ENCODE measurements at places on chromosomes 12 and 14. TPM values are rescaled to one million over a fixed set of nuclear protein-coding genes. Genes with fewer than 3 reads are reported as not detected.
A peak's percentile ranks its signal among the peaks of the same experiment; 100 is the strongest.

- no peak overlapping the region for H3K4me3 ChIP-seq
- no peaks in the 10 kb centered on the region for H3K36me3 ChIP-seq
- peaks cover 12% of the 10 kb centered on the region for H3K27me3 ChIP-seq
- H3K4me1 ChIP-seq, result peaks cover 8% of the 10 kb centered on the region
Observed at GRCh38 chr14:100778951-100779690, 46.8 kb upstream of the MEG3 start.

DNA sequence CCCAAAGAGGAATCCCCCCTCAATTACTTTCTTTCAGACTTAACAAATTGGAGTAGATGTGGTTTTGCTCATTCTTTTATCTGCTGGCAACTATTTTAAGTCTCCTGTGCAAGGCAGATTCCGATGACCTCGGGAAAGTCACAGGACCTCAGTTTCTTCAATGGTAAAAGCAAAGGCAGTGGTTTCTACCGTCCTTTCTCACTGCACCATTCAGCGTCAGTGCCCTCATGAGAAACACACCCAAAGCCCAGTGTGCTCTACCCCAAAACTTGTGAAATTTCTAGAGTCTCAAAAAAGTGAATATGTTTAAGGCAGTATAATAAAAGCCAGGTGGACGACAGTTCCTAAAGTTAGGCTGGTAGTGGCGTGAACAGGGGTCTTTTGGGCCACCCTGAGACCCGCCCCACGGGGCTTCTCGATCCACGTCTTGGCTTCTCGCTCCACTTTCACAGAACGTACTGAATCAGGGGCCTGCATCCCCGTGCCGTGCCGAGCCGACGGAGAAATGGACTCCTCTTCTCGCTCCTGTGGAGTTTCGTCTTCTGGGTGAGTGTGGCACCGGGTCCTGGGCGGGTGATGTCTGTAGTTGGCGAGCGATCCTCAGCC, 1.3 kb upstream of the ARHGAP5 start:
- H3K4me1 ChIP-seq, result peaks cover 27% of the 10 kb centered on the region
- peaks cover 9% of the 10 kb centered on the region for H3K36me3 ChIP-seq
- peak overlapping the region; percentile 99 for H3K4me3 ChIP-seq
- H3K27ac ChIP-seq, result peak overlapping the region; percentile 95
- peaks cover 7% of the 10 kb centered on the region for H3K27me3 ChIP-seq

The ZDHHC22 gene
- total RNA-seq, result 12.0 TPM

- peaks cover 5% of the 10 kb centered on the region for H3K36me3 ChIP-seq
- no peak for DNase-seq
- peaks cover 2% of the 10 kb centered on the region for H3K27me3 ChIP-seq
- peak overlapping the region; percentile 6 for H3K27ac ChIP-seq
Observed at GRCh38 chr12:62640910-62641448, 174.4 kb downstream of the MON2 start.

DNA sequence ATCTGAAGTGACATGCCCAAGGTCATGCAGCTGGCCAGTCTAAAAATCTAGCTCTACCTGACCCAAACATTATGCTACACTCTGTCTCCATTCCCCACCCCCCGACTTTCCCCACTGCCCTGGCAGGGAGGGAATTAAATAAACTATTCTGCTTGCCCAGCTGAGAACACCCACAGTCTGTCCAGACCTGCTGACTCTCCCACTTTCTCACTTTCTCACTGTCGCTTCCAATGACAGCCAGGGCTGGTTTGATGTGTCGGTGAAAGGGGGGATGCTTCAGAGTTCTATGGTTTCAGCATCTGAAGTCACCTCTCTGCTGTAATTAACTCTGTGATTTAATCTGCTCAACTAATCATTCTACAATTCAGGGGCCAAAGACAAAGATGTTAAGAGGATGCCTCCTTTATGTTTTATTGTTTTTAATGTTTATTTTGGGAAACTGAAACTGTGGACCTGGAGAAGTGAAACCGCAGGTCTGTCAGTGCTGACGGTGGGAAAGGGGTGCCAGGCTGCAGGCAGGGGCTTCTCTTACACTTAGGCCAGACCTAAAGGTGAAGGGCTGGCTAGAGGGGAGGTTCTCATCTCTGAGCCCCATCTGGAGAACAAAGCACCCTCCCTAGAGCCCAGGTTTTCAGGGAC, 8.1 kb upstream of the MSI1 start:
- no peaks in the 10 kb centered on the region for H3K36me3 ChIP-seq
- H3K27ac ChIP-seq, result no peak overlapping the region
- no peak overlapping the region for H3K4me3 ChIP-seq
- peaks cover 9% of the 10 kb centered on the region for H3K27me3 ChIP-seq
- no peak for DNase-seq

The CEP170B gene
- total RNA-seq, result 11.3 TPM

DNA sequence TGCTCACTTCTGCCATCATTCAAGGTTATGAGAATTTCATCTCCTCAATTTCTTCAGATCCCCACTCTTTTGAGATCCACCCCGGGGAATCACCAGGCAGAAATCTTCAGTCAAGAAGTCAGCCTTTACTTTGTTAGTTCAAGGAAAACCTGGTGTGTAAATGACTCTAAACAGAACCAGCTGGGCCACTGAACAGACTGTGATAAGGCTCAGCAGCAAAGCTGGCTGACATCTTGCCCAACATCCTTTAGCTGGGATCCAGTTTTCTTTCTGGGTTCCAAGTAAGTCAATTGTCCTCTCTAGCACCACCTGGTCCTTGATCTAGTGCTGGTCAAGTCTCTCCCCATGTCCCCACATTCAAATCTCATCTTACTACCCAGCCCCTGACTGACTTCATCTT, 11.6 kb downstream of the CLMN start:
- H3K27me3 ChIP-seq, result peaks cover 1% of the 10 kb centered on the region
- H3K36me3 ChIP-seq, result no peaks in the 10 kb centered on the region
- H3K4me1 ChIP-seq, result peaks cover 5% of the 10 kb centered on the region
- no peak overlapping the region for H3K27ac ChIP-seq

The GLT1D1 gene
- 0.44 TPM for total RNA-seq

The ASIC1 gene
- 1.9 TPM for total RNA-seq

DNA sequence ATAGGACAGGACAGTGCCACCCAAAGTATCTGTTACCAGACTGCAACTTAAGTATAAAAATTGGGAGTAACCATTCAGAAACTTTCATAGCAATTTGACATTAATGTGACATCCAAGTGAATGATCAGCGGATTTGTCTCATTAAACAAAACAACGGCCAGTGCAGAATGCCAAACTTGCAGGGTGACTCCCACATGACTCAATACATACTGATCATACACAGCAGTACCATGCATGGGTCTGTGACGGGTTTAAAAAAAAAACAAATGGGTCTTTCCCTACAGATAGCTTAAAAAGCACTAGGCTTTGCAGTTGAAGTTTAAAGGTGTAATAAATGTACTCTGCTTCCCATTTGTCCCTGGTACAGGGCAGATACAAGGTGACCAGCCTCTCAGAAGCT, 116.6 kb downstream of the SLC35F4 start:
- H3K27ac ChIP-seq, result no peak overlapping the region
- no peaks in the 10 kb centered on the region for H3K36me3 ChIP-seq
- H3K4me3 ChIP-seq, result no peak overlapping the region
- peaks cover 6% of the 10 kb centered on the region for H3K4me1 ChIP-seq
- peaks cover 2% of the 10 kb centered on the region for H3K27me3 ChIP-seq

GRCh38 chr14:92520102-92521057, 6.8 kb downstream of the RIN3 start:
- H3K36me3 ChIP-seq, result peaks cover 11% of the 10 kb centered on the region
- H3K27me3 ChIP-seq, result peaks cover 5% of the 10 kb centered on the region

GRCh38 chr14:74575507-74575906, 36.5 kb downstream of the LTBP2 start:
- H3K36me3 ChIP-seq, result no peaks in the 10 kb centered on the region
- peaks cover 2% of the 10 kb centered on the region for H3K4me1 ChIP-seq
- H3K27ac ChIP-seq, result no peak overlapping the region

The KRT82 gene
- total RNA-seq, result not detected

GRCh38 chr14:96243785-96244184, 12.2 kb upstream of the BDKRB1 start:
- H3K27me3 ChIP-seq, result no peaks in the 10 kb centered on the region
- H3K4me3 ChIP-seq, result no peak overlapping the region
- H3K36me3 ChIP-seq, result no peaks in the 10 kb centered on the region
- H3K27ac ChIP-seq, result no peak overlapping the region
- no peak for DNase-seq

GRCh38 chr12:71169286-71169685, 11.5 kb upstream of the TSPAN8 start:
- peaks cover 3% of the 10 kb centered on the region for H3K4me1 ChIP-seq
- peaks cover 3% of the 10 kb centered on the region for H3K27me3 ChIP-seq
- no peak overlapping the region for H3K4me3 ChIP-seq
- no peak overlapping the region for H3K27ac ChIP-seq

DNA sequence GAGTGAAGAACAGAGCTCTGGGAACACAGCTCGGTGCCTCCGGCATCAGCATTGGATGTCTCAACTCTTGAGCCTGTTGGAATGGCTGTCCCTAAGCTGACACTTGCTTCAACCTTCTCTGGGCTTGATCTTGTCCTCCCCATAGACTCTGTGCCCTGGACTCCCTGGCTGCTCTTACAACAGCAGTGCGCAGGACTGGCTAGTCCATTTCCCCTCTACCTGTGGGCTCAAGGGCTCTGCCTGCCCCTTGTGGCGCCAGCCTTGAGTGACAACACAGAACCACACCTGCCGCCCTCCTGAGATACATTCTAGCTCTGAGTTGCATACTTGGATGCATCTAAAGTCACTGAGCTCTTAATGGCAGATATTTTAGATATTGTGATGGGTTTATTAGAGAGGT, 6.2 kb downstream of the CRADD start:
- peaks cover 1% of the 10 kb centered on the region for H3K27me3 ChIP-seq
- peaks cover 3% of the 10 kb centered on the region for H3K36me3 ChIP-seq
- no peak for DNase-seq
- H3K4me1 ChIP-seq, result peaks cover 10% of the 10 kb centered on the region

DNA sequence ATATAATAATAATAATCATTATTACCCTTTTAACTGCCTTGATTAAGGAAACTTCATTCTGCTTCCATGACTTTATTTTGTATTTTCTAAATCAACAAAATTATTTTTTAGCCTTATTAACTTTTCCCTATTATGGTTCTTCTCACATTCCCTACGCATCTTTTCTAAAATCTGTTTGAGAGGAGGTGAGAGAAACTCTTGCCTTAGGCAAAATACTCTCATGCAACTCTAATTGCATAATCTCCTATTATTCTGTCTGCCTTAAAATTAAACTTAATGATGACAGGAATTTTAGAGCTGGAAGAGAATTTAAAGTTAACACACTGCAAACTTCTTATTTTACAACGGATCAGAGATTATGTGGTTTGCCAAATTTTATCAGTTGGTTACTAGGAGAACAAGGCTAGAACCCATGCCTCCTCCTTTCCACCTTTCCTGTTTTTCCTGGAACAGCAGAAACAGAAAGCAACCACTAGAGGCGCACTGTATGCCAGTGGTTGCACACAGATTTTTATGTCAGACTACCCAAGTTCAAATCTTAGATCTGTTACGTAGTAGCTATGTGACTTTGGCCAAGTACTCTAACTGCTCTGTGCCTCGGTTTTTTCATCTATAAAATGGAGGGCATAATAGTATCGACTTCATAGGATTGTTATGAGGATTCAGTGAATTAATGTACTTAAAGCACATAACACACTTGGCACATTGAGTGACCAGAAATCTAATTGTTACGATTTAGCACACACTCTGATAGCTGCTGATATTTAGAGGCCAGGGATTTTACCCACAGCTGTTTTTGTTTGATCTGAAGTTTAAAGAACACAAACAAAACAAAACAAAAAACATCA, 4.3 kb upstream of the BRMS1L start:
- DNase-seq, result peak; percentile 36
- H3K36me3 ChIP-seq, result peaks cover 4% of the 10 kb centered on the region
- H3K4me3 ChIP-seq, result no peak overlapping the region

GRCh38 chr12:111129149-111129767, 208.9 kb upstream of the MYL2 start:
- peaks cover 9% of the 10 kb centered on the region for H3K36me3 ChIP-seq
- no peak for DNase-seq
- peaks cover 2% of the 10 kb centered on the region for H3K27me3 ChIP-seq
- H3K27ac ChIP-seq, result no peak overlapping the region
- no peak overlapping the region for H3K4me3 ChIP-seq
- peaks cover 2% of the 10 kb centered on the region for H3K4me1 ChIP-seq

The IL22 gene
- total RNA-seq, result not detected

- H3K4me1 ChIP-seq, result peaks cover 52% of the 10 kb centered on the region
- peaks cover 4% of the 10 kb centered on the region for H3K36me3 ChIP-seq
- H3K27ac ChIP-seq, result no peak overlapping the region
- no peak for DNase-seq
- no peak overlapping the region for H3K4me3 ChIP-seq
- H3K27me3 ChIP-seq, result peaks cover 3% of the 10 kb centered on the region
Observed at GRCh38 chr14:63435838-63436237, 107.3 kb downstream of the PPP2R5E start.

DNA sequence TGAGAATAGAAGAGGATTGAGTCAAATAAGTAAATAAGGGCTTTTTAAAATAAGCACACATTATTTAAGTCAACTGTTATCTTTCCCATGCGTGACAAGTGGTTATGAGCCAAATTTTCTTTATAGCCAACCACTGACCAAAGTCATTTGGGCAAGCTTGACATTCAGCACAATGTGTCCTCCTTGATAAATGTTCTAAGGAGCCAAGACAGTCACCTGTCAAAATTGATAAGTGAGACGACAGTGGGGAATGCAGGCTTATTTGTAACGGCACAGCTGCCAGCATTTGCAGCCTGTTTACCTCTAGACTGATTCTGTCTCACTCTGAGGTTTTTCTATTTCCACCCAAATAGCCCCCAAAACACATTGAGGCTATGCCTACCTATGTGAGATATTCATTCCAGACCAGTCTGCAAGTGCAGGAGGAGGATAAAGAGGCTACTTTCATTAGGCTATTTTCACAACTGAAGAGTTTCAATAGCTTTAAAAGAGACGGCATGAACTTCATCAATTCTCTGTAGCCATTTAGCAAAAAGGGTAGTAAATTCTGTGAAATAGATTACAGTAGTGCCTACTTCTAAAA, 339.5 kb downstream of the PDZRN4 start:
- no peak for DNase-seq
- H3K4me3 ChIP-seq, result no peak overlapping the region
- no peaks in the 10 kb centered on the region for H3K36me3 ChIP-seq
- peaks cover 2% of the 10 kb centered on the region for H3K4me1 ChIP-seq
- H3K27ac ChIP-seq, result no peak overlapping the region

The CCNB1IP1 gene
- 91.1 TPM for total RNA-seq

DNA sequence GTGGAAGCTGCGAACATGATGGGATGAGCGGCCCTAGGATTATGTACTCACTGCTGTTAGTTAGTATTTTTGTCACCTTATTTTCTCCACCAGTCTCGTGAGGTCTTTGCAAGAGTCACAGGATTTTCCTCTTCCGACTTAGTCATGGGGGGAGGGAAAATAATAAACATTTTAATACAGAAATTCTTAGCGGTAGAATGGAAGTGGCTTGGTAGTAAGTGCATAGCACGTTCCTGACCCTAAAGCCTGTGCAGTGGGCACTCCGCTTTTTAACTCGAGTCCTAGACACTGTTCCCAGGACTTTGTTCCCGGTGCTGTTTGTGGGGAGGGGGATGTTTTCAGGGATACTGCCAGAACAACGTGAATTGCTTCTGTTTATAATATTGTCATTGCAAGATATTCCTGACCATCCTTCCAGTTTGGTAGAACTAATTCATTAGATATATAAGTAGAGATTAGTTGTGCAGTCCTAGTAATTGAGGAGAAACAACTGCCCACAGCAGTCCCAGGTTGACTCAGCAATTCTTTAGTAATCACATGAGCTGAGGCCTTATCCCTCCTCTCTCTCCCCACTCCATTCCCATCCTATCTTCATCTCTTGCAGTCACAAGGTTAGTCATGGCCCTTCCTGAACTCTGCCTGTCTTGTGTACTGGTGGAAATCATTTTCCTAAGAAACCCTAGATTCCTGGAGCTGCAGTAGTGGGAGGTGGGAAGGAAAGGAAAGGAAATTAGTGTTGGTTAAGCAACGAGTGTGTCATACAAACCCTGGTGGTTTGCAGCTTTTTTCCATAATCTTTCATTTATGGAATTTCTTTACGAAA, 799 bp downstream of the SLC38A6 start:
- no peak for DNase-seq
- H3K27me3 ChIP-seq, result no peaks in the 10 kb centered on the region
- H3K4me3 ChIP-seq, result no peak overlapping the region
- H3K4me1 ChIP-seq, result no peaks in the 10 kb centered on the region
